ENCODE measurements at places on chromosomes 4 and X.

DNA sequence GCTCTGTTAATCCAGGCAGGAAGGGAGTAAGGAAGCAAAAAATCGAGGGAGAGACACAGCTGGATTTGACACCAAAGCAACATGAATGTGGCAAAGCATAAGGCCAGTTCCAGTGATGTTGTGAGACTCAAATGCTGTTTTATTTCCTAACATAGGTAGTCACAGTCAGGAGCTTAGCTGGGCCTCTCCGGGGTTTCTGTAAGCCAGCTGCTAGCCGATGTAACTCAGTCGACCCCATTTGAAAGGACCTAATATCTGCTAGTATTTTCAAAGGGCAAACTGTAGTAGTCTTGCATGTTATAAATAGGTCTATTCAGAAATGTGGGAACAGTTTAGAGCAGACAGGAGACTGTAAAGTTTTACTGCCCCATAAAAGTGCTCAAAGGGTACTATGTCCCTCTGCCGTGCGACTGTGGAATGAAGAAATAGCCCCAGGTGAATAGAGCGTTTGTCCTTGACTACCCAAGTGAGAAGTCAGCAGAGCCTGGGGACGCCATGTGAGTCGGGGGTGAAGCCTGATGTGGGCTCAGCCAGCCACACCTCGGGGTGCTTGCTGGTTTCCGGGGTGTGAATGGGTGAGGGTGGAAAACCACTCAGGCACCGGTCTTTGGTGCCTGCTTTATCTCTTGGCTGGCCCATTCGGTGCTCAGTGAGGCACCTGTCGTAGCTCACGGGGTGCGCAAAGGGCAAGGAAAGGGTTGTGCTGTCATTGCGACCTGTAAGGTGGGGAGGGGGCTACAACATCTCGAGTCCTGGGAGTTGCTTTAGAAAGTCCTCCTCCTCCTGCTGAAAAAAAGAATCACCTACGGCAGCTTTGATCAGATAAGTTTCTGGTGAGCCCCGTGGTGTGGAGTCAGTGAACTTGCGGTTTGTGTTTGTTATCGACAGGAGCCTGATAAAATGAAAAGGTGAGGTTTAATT is 745 bp downstream of the TRIM2 start:
- DNase-seq = no peak

DNA sequence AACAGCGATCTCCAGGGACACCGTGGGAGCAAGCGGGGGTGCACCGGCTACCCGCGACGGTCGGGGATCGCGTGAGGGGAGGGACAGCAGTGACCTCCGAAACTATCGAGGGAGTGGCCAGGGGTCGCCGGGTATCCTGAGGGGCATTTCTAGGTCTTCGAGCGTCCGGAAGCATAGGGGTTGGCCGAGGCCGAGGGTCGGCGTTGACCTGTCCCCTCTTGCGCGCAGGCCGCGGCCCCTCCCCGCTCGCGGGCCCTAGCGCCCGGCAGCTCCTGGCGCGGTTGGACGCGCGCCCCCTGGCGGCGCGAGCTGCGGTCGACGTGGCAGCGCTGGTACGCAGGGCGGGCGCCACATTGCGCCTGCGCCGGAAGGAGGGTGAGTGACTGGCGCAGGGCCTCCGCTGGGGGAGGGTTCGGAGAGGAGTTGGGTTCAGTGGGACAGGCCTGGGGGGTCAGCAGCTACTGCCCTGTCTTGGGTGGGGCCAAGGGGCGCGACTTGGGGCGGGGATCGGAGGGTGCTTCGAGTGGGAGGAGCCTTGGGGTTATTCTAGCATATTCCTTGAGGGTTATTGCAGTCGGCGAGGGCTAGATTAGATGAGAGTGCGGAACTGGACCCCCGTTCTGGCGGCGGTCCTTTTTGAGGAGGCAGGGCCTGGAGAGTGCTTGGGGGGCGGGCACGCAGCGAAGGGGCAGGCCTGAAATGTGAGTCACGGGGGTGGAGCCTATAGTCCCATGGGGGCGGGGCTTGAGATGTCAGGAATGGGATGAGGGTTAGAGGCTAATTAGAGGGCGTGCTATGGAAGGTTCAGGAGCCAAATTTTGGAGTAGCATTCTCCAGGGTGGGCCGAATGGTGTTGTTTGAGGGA is 1.2 kb downstream of the MAGIX start:
- DNase-seq = peak; percentile 87

GRCh38 chrX:9682456-9682855 is 83.2 kb downstream of the GPR143 start:
- no peak for DNase-seq

GRCh38 chr4:55071951-55072350 is 53.4 kb downstream of the KDR start:
- DNase-seq = no peak

- DNase-seq = no peak
Measured at GRCh38 chr4:40550948-40551462, 78.7 kb downstream of the RBM47 start.

GRCh38 chr4:51851090-51851936 is 8.4 kb downstream of the DCUN1D4 start:
- DNase-seq = no peak

DNA sequence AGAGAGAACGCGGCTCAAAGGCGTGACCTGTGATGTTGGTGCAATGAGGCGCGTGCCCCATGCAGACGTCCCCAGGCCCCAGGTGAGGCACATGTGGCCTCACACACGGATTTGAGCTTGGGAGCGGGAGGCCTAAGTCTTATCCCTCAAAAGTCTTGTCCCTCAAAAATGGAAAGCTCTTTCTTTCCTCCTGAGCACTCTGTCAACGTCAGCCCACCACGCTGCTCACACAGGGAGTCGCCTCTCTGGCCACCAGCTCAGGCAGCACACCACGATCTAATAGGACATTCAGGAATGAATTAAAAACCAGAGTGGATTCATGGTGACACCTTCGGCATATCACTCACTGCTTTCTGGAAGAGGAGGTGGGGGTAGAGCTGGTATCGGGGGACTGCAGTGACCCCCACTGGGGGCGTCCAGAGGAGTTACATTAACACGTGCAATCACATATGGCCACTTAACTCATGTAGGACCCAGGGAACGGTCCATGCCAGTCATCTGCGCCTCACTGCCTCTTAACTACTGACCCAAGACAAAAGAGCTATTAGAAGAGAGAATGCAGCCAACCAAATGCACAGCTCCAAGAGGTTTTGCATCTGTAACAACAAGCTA is 21.9 kb upstream of the CYP4V2 start:
- no peak for DNase-seq

DNA sequence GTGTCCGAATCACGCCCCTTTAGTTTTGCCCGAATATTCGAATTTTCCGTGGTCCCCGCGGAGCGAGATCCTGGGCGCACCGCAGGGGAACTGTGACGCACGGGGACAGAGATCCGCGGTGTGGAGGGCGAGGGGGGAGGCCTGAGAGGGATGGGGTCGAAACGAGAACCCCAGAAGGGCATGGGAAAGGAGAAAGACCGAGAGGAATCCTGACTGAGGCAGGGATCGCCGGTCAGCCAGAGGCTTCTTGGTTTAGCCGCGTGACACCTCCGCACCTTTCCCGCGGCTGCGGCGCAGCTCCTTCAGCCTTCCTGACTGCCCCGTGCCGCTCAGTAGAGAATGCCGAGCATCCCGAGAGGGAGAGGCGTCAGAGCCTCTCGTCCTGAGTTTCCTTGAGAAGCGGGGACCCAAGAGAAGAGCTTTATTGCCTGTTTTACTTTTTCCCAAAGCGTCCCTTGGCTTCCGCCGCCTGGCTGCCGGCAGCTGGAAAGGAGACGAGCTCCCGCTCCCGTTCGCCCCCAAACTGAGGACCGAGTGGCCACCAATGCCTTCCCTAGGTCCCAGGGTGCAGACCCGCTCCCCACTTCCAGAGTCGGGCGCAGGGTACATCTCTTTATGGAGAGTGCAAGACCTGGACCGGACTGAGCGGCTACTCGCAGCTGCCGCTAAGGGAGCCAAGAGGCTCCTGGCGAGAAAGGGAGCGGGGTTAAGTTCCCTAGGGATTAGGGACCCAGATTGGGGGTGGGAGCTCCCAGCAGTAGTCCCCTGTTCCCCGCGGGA is 911 bp upstream of the GPR50 start:
- no peak for DNase-seq

DNA sequence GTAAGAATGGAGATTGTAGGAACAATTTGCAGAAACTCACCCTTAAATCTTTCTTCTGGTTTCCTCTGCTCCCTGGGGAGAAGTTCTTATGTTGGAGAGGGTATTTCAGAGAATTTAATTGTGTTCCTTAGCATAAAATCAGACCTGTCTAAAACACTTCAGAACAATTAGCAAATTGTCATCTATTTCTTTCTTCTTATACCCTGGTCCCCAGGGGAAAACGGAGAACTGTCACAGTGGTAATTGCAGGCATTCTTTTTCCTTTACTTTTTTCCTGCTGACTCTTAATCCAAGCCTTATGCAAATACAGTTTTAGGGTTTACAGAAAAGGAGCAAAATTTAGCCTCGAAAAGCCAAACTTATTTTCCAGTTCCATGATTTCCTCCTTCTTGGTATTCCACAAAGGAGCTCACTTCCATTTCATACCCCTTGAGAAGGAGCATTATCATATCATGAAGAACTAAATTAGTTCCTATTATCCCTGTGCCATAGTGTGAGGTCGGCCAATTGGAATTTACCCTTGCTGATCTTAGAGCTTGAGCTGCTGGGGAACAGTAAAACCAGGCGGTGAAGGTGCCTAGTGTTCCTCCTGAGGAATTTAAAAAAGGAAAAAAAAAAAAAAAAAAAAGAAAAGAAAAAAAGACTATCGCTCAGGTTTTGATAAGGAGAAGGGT is 173.8 kb downstream of the IL15 start:
- DNase-seq = no peak

DNA sequence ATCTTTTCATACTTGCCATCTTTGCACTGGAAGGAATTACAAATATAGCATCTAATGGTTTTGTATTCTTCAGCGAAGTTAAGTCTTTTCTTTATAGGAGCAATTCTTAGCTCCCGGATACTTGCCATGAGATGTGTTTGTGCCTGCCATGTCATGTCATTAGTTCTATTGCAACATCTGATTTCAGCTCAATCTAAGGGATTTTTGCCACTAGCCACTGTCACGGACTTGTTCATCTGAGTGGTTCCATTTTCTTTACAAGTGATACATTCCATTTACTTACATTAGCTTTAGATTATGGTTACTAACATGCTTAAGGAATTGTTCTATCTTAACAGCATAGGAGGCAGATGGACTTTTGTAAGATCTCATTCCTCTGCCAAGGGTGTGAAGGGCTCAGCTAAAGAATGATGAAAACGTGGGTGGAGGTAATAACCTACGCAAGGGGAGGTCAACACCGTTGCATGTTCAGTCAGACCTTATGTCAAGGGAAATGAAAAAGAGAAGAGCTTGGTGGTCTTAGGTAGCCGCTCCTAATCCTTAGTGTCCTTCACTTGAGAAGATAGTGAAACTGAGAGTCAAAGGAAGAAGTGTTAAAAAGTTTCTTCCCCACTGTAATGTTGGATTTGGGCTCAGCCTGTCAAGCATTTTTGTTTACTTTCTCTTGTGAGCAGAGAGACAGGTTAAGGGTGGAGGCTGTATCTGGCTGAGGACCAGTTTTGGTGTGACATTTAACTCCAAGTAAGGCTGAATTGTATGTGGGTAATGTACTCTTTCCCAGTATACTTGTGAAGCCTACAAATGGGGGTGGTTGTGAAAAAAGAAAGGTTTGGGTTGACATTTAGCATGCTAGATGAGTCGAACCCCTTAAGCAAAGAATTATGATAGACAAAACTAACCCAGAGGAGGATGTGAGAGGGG is 3.6 kb upstream of the KLHL2 start:
- no peak for DNase-seq

Data from dorsolateral prefrontal cortex (tissue), 122 donors.